ENCODE measurements at places on chromosomes 5 and 9.

- DNase-seq: no peak
These were observed 61.3 kb downstream of the DROSHA start for GRCh38 chr5:31470608-31471007.

DNA sequence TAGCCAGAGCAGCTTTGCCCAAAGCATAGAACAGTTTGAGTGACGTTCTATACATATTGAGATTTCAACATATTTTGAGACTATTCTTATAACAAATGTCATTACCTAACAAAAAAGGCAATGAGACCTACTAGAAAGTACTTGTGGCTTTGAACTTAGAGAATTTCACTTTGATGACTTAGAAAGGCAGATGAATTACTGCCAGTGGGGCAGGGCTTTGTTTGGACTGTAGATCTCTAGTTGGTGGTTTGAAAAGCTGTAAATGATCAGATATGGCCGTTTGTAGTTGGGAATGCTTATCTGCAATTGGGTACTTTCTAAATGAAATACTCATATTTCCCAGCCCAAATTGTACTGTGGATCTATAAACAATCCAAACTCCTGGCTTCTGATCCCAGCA lies 28.1 kb downstream of the SOX30 start:
- DNase-seq: no peak

GRCh38 chr9:10062629-10063395 lies 550.0 kb downstream of the PTPRD start:
- DNase-seq: no peak

DNA sequence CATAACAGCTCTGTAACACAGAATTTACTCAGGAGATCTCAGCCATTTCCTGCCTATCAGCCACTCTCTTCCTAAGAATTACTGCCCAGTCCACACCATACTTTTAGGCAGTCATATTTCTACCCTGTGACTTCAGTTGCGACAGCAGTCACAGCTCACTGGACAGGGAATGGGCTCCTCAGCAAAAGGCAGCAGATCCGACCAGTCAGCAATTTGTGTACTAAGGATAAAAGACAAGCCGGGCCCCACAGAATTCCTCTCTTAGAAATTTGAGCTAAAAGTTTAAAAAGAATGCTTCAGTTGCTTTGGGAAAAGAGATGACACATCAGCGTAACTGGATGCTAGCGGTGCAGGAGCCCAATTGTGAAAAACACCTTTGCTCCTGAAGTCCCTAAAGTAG lies 172.1 kb downstream of the ENC1 start:
- no peak for DNase-seq

DNA sequence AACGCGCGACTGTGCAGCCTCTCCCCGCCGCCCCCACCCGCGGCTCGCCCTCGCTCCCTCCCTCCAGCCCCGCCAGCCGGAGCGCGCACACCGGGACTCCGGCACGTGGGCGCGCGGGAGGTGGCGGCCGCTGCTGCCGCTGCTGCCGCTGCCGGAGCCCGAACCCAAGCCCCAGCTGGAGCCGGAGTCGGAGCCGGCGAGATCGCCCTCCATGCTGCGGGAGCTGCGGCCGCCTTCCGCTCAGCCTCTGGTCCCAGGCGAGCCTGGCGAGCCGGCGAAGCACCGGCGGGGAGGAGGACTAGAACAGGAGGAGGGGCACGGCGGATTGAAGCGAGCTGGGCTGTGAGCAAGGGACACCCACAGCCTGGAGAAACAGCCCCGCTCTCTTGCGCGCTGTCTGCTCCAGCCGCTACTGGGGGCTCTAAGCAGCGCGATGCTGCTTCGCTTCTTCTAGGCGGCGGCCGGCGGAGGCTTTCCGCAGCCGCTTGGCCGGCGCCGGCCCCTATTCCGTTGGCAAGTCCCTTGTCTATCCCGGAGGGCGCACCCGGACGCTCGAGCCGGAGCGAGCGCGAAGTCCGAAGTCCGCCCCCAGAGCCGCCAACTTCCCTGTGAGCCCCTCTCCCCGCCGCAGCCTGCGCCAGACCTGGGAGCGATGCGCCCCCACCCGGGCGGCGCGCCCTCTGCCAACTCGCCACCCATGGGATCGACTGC lies 598.7 kb upstream of the SGCD start:
- no peak for DNase-seq

DNA sequence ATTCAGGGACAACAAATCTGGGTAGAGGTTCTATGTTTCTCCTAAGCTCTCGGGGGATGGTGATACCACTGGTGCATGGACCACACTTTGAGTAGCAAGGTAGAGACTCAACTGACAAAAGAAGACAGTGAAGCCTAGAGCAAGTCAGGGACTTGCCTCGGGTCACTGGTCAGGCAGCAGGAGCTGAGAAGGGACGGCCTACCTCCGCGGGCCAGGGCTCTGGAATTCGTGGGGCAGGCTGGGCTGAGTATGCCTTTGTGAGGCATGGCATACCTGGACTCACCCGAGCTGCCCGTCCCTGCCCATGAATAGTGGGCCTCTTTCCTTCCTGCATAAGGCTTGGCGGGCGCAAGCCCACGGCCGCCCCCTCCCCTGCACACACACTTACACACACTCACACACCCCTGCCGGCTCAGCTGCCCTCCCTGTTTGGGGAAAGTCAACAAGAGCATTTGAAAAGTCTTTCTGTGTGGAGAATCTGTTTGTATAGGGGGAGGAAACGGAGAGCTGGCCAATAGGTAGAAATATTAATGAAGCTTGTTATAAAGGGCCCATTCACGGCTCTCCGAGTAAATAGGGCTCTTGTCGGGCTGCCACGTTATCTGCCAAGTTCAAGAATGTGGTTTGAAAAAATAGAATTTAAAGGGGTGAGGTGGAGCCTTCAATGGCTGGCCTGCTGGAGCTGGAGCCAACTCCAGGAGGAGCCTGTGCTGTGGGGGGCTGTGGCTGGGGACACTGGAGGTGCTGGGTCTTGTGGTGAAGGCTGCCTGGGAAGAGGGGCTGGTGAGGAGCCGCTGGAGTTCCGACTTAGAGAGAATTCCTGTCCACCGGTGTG lies 19.1 kb upstream of the KIF12 start:
- no peak for DNase-seq

DNA sequence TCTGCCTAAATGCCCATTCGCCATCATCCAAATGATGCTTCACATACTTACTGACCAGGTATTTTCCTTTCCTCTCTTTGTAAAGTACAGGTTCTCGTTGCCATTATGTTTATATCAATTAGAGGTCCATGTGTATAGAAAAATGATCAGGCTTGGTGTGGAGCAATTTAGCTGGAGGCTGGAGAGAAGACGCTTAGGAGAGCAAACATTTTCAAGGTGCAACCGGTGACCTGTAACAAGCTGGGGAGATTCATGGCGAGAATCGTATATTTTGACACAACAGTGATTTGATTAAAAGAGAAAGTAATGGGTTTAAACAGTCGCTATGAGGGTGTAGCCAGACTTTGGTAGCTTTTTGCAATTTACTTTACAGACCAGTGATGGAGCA lies 170.9 kb upstream of the TBCA start:
- no peak for DNase-seq

- DNase-seq: no peak
These were observed 2.3 kb upstream of the RASEF start for GRCh38 chr9:83065233-83065632.

DNA sequence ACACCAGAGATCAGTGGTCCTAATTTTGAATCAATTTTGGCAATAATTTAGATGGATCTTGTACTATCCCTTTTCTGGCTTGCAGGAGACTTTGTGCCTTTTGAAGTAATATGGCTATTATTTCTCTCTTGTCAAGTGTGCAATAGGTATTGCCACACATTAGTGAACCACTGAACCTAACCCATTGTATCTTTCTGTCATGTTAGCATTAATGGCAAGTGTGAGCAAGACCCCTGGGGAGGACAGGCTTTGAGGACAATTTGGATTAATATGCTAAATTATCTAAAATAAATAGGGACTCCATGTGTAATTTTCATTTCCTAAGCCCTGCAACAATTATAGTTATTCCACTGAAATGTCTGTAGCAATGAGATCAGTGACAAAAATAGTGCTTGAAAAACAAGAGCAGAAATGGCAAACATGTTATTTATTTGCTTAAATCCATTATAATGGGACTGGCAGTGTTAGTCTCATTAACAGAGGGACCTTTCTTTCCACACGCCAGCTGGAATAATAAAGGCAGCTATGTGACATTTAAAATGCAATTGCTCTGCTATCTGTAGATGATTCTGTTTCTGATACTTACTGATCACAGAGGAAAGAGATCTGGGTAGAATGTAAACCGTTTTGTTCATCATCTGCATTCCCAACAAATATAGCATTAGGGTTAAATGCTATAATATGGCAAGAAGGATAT lies 753.3 kb upstream of the ZNF608 start:
- no peak for DNase-seq

DNA sequence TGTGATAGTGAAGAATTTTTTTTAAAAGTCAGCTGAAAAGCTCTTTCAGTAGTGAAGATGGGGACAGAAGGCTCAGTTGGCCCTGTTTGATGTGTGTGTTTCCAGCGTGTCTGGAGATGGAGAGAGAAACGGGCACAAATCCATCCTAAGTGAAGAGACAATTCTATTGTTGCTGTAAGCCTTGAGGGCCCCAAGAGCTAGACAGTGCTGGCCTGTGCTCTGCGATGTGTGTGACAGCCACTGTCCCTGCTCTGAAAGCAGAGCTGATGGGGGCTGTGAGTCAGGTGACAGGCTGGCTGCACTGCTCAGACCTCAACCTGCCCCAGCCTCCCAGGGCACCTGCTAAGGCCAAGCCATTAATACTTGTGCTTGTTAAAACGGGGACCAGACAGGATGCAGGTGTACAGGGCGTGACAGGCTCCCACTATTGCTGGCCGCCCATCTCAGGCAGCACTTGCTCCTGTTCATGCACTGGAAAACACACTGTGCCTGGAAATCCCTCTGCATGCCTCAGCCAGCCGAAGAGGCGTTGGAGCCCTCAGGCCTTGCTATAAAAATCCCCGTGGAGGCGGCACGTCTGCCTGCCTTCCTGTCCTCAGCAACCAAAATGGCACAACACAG lies 44.6 kb upstream of the SEMA4D start:
- DNase-seq: no peak

DNA sequence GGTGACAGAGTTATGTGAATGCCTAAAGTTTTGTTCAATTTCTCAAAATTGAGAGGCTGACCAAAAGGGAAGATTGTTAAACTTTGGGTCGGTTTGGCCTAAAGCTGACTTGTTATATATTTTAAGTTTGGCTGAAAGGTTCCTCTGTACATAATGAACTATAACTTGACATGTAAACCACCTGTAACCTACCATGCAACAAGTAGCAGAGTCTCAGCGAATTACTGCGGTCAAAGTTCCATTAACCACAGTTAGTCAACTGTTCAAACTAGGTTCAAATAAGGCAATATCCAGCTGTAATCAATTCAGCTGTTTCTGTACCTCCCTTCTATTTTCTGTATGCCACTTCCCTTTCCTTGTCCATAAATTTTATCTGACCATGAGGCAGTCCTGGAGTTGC lies 325.1 kb upstream of the NMUR2 start:
- DNase-seq: no peak

DNA sequence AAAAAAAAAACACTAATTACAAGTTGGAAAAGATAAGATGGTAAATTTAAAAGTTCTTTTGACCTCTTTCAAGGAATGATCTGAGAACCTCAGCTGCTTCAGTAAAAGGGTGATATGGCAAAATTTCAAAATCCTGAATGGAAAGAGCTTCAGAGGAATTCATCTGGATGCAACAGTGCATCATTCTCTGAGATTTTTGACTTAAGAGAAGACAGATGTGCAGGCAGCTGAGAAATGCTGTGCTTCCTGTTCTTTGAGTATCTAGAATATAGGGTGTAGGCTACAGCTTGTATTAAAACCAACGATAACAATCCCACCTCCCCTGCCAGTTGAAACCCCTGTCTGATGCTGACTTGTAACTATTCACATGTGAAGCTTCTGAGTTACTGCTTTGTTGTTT lies 6.2 kb downstream of the FRMPD1 start:
- DNase-seq: no peak

- no peak for DNase-seq
These were observed 33.1 kb downstream of the EPB41L4A start for GRCh38 chr5:112385969-112386368.

DNA sequence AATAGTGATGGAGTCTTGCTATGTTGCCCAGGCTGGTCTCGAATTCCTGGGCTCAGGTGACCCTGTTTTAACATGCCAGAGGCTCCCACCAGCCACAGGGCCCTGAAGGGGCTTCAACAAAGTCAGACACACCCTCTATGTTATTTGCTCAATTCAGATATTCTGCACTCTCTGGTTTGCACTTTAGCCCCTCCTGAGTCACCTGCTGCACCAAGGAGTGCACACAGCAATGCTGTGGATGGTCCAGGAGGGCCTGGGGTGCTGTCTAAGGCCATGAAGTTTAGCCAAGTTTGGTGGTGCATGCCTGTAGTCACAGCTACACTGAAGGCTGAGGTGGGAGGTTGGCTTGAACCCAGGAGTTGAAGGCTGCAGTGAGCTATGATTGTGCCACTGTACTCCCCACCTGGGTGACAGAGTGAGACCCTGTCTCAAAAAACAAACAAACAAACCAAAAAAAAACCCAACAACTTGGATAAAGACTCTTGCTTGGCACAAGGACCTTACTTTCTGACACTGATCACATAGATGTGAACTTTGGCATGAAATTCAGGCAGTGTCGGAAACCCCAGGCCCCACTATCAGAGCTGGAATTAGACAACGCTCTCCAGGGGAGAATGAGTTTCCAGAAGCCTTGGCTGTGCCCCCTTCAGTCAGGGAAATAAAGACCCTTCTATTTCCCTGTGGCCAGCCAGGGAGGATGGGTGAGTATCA lies 39.7 kb upstream of the CDKN2AIPNL start:
- DNase-seq: no peak

GRCh38 chr5:73312146-73312871 lies 136.3 kb downstream of the FOXD1 start:
- no peak for DNase-seq

- no peak for DNase-seq
These were observed 445.0 kb upstream of the SMC2 start for GRCh38 chr9:103649086-103649485.

GRCh38 chr5:121292664-121293063 lies 559.0 kb upstream of the FTMT start:
- no peak for DNase-seq

GRCh38 chr9:38017149-38017884 lies 51.7 kb downstream of the SHB start:
- no peak for DNase-seq

- no peak for DNase-seq
These were observed 245.7 kb downstream of the BNC2 start for GRCh38 chr9:16624744-16625117.

- no peak for DNase-seq
These were observed 265.5 kb upstream of the DAP start for GRCh38 chr5:11026543-11026942.

DNA sequence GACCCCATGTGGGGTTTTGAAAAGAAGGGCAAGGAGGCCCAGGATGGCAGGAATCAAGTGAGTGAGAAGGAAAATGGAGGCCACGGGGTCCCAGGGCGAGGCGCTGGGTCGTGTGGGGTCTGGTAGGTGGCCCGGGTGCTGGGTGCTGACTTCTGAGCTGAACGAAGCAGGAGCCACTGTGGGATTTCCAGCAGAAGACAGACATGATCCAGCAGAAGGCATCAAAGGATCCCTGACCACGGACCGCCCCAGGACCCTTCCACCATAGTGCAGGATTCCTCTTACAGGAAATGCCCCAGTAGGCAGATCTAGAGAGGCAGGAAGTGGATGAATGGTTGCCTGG lies 106.7 kb downstream of the ADAMTS2 start:
- no peak for DNase-seq

- DNase-seq: no peak
These were observed at the start of gene TNFSF15 for GRCh38 chr9:114805670-114806525. Gene TNFSF15 (minus strand): TSS chr9:114806039. CDS start chr9:114806012, 27 bp downstream.
